ENCODE measurements at places on chromosomes 4 and X.

- no peak for DNase-seq
These were observed 40.4 kb upstream of the TLR2 start for GRCh38 chr4:153643406-153644383.

GRCh38 chr4:81687471-81687870, 215.8 kb upstream of the RASGEF1B start:
- no peak for DNase-seq

DNA sequence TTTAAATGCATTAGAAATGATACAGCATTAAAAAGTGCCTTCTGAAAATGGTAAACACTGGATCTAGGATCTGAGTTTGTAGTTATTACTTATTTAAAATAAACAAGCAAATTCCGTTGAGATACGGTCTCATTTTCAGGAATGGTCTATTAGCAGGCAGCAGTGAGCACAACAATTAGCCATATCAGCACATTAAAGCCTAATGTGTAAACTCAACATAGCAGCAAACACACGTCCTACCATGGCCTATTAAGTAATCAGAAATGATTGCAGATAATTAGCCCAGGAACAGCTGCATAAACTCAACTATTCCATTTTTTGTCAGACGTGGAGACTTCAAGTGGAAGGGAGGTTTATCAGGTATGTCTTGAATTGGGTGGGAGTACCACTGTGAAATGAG, 61.8 kb downstream of the NEIL3 start:
- DNase-seq: no peak

DNA sequence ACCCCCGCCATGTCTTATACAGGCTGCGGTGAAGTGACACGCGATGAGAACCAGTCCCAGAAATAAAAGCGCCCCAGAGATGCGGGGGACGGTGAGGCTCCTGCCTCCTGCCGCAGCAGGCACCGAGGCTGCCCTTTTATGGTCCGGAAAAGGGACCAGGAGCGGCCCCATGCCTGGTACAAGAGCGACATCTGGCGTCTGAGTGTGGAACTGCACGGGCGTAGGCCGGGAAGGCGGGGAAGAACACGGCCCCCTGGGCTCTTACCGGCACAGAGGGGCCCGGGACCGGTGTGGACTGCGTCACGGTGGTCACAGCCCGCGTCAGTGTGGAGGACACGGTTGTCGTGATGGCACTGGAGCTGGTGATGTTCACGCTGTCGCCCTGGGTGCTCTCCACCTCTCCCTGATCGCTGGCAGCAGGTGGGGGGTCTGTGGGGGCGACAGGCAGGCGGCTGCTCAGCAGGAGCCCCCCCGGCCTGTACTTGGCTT, 8.9 kb upstream of the RENBP start:
- DNase-seq: peak; percentile 92

All from activated T-cell treated with anti-CD3 and anti-CD28 coated beads, Interleukin-2, amount 50 U/mL, for 48 hours (primary cell).